Natural killer cell (primary cell): ENCODE measurements at places on chromosomes 12 and 14.
A peak's percentile ranks its signal among the peaks of the same experiment; 100 is the strongest.

- no peak for DNase-seq
Observed at GRCh38 chr12:57236201-57236924, 6.9 kb downstream of the SHMT2 start.

DNA sequence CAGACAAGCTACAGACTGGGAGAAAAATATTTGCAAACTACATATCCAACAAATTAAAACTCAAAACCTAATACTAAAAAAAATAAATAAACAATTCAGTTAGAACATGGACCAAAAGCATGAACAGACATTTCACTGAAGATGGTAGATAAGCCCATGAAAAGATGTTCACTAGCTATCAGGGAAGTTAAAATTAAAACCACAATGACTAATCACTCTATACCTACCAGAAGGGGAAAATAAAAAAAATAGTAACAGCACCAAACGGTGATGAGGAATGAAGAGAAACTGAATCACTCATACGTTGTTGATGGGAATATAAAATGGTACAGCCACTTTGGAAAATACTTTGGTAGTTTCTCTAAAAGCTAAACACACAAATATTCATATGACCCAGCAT, 31.1 kb upstream of the DHRS7 start:
- no peak for DNase-seq

GRCh38 chr14:79597566-79597965, 613.7 kb downstream of the DIO2 start:
- DNase-seq = no peak

GRCh38 chr12:109491671-109492070, 14.2 kb downstream of the UBE3B start:
- DNase-seq = no peak

DNA sequence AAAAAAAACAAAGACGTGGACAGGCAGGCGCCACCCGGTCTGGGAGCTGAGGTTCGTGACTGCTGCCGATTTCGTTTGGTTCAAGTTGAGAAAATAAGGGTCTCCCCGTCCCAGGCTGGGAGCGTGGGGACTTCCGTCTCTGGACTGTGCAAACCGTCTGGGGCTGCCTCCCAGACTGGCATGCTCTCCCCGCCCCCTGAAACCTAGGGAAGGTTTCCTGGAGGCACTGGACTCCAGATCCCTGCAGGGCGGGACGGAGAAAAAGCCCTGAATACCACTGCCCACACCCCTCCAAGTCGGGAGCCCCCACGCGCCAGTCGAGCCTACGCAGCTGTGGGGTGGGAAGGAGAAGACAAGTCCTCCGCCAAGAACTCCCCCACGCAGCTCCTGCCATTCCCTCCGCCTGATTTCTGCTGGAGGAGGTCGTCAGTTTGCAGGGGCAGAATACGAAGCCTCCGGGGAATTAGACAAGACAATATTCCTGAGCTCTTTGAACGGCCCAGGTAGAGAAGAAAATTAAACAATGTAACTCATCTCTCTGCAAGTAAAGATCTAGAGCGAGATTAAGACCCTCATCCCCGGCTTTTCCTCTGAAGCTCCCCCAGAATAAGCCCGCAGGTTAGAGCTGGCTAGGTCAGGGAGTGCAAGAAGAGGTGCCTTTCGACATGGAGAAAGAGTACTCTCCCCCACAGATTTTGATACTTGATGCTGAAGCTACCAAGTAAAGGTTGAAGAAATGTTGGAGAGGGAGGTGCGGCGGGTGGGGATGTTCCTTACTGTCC, 10.4 kb upstream of the HOXC13 start:
- no peak for DNase-seq

GRCh38 chr12:107607464-107608392, 77.9 kb upstream of the PWP1 start:
- peak; percentile 90 for DNase-seq
